SK-N-DZ (cell line): ENCODE measurements at places on chromosomes 6 and 20.

DNA sequence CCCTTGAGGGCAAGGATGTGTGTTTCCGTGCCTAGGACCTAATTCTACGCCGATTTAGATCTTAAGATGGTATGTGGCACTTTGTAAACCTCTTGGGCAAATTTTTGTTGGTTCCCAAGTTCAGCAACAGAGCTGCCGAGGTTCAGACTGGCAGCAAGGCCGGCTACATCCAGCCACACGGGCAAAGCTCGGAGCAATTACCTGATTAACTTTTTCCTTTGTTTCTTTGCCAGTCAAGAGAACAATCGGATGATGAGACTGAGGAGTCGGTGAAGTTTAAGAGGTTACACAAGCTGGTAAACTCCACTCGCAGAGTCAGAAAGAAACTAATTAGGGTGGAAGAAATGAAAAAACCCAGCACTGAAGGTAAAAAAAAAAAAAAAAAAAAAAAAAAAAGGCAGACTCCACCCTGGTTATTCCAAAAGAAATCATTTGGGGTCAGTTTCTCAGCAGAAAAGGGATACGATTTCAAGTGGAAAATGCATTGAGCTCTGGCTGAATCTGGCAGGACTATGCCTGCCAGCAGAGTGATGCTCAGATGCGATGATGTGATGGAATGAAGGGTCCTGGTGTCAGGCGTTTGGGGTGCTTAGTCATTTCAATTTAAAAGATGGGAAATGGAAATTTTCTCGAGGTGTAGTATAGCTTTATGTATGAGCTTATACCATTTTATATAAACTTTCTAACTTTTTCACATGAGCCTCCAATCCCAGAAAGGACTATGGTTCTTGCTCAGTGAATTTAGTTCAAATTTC, 171.6 kb downstream of the SASH1 start:
- DNase-seq: no peak

DNA sequence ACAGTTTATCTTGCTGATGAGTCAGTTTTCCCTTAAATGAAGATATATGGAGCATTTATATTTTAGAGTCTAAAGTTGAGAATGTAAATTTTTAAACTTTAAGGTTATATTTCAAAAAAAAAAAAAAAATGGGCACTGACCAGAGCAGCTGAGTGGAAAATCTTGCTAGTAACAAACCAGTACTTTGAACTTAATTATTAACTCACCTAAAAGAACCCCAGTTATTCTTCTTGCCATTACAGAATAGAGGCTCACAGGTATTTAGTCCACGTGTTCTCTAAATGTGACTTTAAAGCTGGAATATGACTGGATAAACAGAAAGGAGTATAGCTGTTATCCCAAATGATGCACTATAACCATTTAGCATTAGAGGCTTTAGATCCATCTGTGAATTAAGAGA, 178.4 kb downstream of the COL9A1 start:
- DNase-seq: no peak

GRCh38 chr6:30942338-30943060, 1.7 kb downstream of the MUCL3 start:
- DNase-seq: peak; percentile 19

GRCh38 chr6:116500969-116501433, 10.4 kb upstream of the CALHM5 start:
- DNase-seq: peak; percentile 41

DNA sequence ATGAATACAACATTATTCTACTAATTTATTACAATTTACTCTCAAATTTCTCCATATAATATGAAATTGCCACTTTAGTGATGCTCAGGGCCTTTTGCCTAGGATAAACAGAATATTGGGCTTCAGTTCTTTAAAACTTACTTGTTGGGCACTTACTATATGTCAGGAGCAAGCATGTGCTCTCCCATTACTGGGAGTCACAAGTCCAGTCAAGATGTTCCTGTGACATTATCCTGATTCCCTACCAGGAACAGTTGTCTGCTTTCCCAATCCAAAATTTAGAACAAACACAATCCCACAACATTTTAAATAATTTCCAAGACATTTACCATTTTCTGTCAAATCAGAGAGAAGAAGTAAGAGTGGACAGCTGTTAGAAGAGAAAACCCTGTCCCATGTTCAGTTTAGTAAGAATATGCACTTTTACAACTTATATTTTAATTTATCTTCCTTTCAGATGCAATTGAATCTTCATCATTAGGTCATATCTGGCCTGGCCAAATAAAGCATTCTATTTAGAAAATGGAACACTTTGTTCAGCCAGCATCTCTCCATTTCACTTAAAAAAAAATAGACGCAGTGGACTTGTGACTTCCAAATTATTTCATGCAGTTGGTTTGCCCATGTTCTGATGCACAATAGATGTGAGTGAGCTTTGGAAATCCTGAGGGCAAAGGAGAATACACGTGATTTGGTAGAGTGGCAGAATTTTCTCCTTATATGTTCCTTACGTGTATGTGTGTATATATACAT, 159.8 kb downstream of the CLIC5 start:
- DNase-seq: no peak

GRCh38 chr20:19620446-19620845, 137.6 kb upstream of the RIN2 start:
- DNase-seq: no peak

DNA sequence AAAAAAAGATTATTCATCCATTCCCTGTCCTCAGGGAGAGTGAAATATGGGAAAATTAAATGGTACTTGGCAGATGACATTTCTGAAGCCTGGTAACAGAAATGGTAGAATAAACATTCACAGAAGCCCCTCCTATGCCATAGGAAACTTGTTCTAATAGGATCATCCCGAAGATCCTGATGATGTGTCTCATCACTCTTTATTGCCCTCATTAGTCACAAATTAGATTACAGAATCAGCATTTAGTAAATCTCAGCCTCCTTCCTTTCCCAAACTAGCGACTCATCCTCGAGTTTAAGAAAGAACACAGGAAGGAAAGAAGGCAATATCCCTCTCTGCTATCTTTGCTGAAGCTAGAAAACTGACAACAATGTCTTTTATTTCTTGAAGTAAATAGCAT, 154.4 kb downstream of the TMEM200A start:
- no peak for DNase-seq
